Trophoblast cell (in vitro differentiated cells and primary cell): ENCODE measurements at places on chromosomes 13 and 19.

DNA sequence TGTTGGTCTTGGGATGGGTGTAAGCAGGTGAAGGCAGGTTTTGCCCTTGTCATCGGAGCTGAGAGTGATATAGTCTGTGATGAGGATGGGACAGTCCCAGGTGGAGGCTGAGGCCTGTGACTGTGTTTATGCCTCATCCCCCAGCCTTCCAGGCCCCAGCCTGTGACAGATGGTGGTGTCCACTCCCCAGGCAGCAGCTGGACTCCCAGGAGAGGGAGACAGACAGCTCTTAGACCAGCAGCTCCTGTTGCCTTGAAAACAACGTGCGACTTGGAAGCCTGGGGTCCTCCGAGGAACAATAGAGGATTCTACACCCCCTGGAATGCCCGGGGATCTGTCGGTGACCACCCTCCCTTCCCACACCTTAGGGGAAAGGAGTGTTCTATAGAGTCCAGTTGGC is 63.8 kb downstream of the CHST8 start:
- H3K4me3 ChIP-seq: no peak overlapping the region
- peaks cover 4% of the 10 kb centered on the region for H3K4me1 ChIP-seq
- H3K27ac ChIP-seq: no peak overlapping the region

DNA sequence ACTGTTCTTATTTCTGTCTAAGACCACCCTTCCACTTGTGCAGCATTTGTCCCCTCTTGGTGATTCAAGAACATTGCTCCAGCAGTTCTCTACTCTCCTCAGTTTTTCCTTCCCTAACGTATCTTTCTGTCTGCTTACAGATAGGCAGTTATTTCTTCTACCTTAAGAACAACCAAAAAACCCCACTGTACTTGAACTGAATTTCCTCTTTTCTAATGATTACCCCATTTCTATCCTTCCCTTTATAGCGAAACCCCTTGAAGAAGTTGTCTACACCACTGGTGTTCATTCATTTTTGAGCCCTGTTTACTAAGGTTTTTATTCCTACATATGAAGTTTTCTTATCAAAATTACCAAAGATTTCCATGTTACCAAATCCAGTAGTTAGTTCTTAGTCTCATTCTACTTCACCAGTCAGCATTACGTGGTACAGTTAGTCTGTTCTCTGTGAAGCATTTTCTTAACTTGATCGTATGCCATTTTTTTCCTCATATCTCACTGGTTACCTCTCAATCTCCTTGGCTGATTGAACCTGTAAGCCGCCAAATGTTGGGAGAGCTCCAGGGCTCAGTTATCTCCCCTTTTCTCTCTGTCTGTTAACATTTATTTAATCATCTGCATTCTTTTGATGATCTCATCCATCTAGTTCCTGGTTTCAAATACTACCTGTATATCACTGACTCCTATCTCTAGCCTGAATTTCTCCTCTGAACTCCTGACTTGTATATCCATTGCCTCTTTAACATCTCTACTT is 9.0 kb downstream of the LSM14A start:
- H3K4me1 ChIP-seq: peaks cover 4% of the 10 kb centered on the region
- no peak for DNase-seq
- H3K4me3 ChIP-seq: no peak overlapping the region
- H3K27me3 ChIP-seq: no peaks in the 10 kb centered on the region
- no peak overlapping the region for H3K27ac ChIP-seq

- DNase-seq: no peak
- H3K36me3 ChIP-seq: no peaks in the 10 kb centered on the region
- no peak overlapping the region for H3K4me3 ChIP-seq
- H3K27ac ChIP-seq: no peak overlapping the region
- no peaks in the 10 kb centered on the region for H3K4me1 ChIP-seq
Measured at GRCh38 chr19:27744926-27745768, 1467.8 kb downstream of the UQCRFS1 start.

- no peak for DNase-seq
- no peaks in the 10 kb centered on the region for H3K27me3 ChIP-seq
- H3K36me3 ChIP-seq: no peaks in the 10 kb centered on the region
- no peaks in the 10 kb centered on the region for H3K4me1 ChIP-seq
- H3K4me3 ChIP-seq: no peak overlapping the region
Measured at GRCh38 chr13:56134524-56134923, 1006.2 kb upstream of the PRR20A start.

DNA sequence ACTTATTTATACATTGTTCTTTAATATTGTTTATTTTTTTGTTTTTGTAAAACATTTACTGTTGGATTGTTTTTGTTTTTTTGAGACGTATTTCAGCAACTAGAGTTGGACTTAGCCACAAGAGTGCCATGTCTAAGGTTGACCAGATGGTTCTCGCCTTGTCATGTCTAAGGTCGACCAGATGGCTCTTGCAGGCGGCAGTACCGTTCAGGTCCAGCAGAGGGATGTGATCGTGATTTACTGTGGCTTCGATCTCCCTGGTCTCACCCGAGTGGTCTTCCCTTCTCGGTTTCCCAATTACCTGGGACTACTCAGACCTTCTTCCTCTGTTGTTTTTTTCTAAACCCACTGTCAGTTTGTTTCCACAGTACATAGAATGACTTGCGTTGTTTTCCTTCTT is 1438.6 kb downstream of the UQCRFS1 start:
- H3K27ac ChIP-seq: no peak overlapping the region
- H3K4me3 ChIP-seq: no peak overlapping the region
- no peaks in the 10 kb centered on the region for H3K27me3 ChIP-seq
- no peaks in the 10 kb centered on the region for H3K4me1 ChIP-seq

DNA sequence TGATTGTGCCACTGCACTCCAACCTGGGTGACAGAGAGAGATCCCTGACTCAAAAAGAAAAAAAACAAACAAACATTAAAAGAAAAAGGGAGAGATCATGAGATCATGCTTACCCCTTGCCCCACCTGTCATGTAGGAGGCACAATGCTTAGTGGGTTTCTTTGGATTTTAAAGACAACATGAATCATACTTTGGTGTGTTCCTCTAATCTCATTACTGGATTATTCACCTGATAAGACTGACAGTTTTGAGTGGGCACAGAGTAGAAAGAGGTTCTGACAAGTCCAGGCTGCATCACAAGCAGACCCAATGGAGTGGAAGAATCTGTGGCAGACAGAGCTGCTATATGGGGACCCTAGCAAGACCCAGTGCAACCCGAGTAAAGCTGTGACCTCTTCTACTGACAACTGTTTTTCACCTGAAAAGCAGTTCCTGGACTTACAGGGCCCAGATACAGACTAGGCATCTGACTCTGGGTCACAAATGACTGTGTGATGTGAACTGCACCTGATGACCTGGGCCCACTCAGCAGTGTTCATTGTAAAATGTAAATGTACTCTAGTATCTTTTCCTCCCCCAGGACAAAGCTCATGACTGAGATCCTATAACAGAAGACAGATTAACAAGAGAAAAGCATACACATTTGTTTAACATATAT is 28.9 kb upstream of the USP12 start:
- H3K36me3 ChIP-seq: no peaks in the 10 kb centered on the region
- no peak overlapping the region for H3K4me3 ChIP-seq
- no peak overlapping the region for H3K27ac ChIP-seq
- peaks cover 1% of the 10 kb centered on the region for H3K4me1 ChIP-seq
- no peak for DNase-seq
- no peaks in the 10 kb centered on the region for H3K27me3 ChIP-seq

GRCh38 chr19:34936184-34936583 is 9.5 kb downstream of the ZNF30 start:
- H3K27ac ChIP-seq: no peak overlapping the region
- no peaks in the 10 kb centered on the region for H3K4me1 ChIP-seq
- H3K27me3 ChIP-seq: no peaks in the 10 kb centered on the region
- no peak overlapping the region for H3K4me3 ChIP-seq
- no peak for DNase-seq

DNA sequence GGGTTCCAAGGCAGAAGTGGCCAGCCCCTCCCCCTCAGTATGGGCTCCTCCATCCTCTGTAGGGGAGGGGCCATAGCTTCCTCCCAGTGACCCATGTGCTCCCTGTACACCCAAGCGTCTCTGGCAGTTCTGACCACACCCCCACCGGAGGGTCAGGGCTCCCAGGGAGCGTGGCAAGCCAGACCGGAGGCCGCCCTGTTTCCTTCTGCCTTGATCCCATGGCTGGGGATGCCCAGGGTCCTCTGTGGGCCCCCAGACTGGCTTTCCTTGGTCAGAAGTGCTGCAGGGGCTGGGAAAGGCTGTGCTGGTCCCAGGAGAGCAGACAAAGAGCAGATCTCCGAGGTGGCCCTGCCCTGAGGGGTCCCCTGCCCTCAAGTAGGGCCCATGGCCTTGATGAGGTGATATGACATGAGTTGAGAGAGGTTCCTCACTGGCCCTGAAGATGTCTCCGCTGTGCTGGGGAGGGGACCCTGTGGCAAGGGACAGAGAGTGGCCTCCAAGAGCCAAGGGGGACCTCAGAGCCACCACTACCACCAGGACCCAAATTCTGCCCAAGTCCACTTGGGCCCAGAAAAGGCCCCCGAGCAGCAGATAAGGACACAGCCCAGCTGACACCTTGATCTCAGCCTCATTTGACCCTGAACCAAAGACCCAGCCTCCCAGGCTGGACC is 7.8 kb upstream of the F2RL3 start:
- no peak overlapping the region for H3K4me3 ChIP-seq
- H3K4me1 ChIP-seq: no peaks in the 10 kb centered on the region
- H3K27ac ChIP-seq: no peak overlapping the region
- no peaks in the 10 kb centered on the region for H3K27me3 ChIP-seq

DNA sequence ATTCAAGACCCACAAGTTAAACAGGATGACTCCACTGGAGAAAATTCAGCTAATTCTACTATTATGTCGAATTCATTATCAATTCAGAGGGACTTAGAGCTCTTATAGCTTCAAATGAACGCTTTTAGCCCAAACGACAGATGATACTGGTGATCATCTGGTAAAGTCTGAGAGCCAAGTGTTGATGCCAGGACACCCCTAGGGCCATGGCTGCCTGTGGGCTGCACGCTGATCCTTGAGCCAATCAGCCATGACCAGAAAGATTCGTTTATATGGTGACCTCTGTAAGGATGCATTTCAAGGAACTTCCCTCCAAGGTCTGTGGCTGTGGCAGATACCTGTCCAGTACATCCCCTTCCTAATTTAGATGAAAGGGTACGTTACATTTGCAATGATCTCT is 10.9 kb downstream of the MEDAG start:
- H3K4me1 ChIP-seq: peaks cover 10% of the 10 kb centered on the region
- DNase-seq: no peak
- H3K4me3 ChIP-seq: no peak overlapping the region
- no peaks in the 10 kb centered on the region for H3K27me3 ChIP-seq

DNA sequence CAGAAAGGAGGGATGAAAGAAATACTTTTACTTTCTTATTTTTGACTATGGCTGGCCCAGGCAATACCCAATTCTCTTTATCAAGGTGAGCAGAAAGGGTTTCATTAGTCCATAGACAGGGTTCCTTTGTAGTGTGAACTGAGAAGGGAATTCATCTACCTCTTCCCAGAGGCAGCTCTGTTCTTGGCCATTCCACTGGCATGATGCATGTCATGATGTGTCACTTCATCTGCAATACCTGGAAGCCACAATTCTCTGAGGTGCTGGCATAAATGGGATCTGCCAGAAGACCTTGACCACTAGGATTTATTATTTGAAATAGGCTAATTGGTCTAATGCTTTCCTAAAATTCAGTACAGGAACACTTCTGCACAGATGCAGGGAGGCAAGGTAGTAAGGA is 542.8 kb downstream of the RFC3 start:
- H3K4me3 ChIP-seq: no peak overlapping the region
- H3K27ac ChIP-seq: no peak overlapping the region
- peaks cover 5% of the 10 kb centered on the region for H3K4me1 ChIP-seq
- peak; percentile 68 for DNase-seq
- no peaks in the 10 kb centered on the region for H3K27me3 ChIP-seq

GRCh38 chr19:46720503-46721239 is 3.8 kb upstream of the PRKD2 start:
- H3K27ac ChIP-seq: no peak overlapping the region
- no peak overlapping the region for H3K4me3 ChIP-seq
- peak; percentile 70 for DNase-seq
- H3K4me1 ChIP-seq: peaks cover 6% of the 10 kb centered on the region
- no peaks in the 10 kb centered on the region for H3K27me3 ChIP-seq
- peaks cover 71% of the 10 kb centered on the region for H3K36me3 ChIP-seq
